Naive thymus-derived CD4-positive, alpha-beta T cell (primary cell): ENCODE measurements at places on chromosomes 7 and 10. TPM values are rescaled to one million over a fixed set of nuclear protein-coding genes. Genes with fewer than 3 reads are reported as not detected.

The LRRC18 gene
- not detected for total RNA-seq

The ASB10 gene
- total RNA-seq, result not detected

The ATAD1 gene
- total RNA-seq, result 33.5 TPM

DNA sequence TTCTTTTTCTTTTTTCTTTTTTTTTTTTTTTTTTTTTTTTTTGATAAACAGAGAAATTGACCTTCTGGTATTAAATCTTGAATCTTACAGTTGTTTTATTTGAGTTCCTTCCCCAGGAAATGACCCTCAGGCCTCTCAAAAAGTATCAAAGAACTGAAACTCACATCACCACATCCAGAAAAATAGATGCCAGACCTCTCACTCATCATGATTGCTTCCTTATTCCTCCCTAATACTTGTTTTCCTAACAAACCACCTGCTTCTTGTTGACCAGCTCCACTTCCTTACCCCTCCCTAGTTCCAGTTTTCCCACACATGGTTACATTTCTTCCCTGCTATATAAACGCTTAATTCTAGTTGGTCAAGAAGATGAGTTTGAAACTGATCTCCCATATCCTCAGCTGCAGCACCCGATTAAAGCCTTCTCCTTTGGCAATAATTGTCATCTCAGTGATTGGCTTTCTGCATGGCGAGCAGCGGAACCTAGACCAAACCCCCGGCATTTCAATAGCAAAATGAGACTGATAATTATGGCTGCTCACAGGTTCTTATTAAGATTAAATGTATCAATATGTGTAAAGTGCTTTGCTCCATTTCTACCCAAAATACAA, 681.1 kb upstream of the AUTS2 start:
- no peak overlapping the region for H3K27ac ChIP-seq
- H3K36me3 ChIP-seq, result no peaks in the 10 kb centered on the region
- no peak overlapping the region for H3K4me3 ChIP-seq
- H3K4me1 ChIP-seq, result no peaks in the 10 kb centered on the region
- no peaks in the 10 kb centered on the region for H3K27me3 ChIP-seq
- no peak for DNase-seq

- H3K36me3 ChIP-seq, result no peaks in the 10 kb centered on the region
- no peak for DNase-seq
- no peak overlapping the region for H3K27ac ChIP-seq
- no peaks in the 10 kb centered on the region for H3K27me3 ChIP-seq
These were observed 821.5 kb upstream of the IGFBP3 start for GRCh38 chr7:46742601-46743000.
